ENCODE measurements at places on chromosomes 3 and 15.

DNA sequence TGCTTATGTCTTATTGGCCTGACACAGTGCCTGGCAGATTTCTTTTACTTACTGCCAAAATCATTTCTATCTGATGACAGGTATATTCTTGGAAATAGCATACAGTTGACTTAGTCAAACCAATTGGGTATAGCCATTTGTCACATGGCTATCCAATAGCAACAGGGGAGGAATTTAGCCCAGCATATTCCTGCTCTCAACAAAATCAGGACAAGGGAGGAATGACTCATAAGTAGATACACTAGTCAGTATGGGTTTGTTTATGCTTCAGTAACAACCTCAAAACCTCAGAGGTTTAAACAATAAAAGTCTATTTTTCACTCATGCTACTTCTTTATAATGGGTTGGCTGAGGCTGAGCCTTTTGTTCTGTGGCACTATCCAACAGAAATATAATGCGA is 38.0 kb upstream of the VILL start:
- no peak for ATAC-seq

GRCh38 chr15:99909592-99910295 is 176.5 kb upstream of the LYSMD4 start:
- no peak for ATAC-seq

DNA sequence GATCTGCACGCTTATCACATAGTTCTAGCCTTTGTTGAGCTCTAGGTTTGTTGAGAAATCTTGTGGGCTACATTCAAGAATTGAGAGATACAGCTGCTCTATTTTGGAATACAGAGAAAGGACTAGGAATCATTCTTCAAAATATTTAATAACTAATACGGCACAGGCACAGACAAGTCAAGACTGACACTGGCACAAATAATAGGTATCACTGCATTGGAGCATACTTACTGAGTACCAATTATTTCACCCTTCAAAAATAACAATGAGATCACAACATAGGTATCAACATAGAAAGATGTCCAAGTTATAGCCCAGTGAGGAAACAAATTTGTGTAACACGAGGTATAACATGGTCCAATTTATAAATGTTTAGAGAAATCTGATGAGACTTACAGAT is 133.7 kb upstream of the TSC22D2 start:
- ATAC-seq: no peak

DNA sequence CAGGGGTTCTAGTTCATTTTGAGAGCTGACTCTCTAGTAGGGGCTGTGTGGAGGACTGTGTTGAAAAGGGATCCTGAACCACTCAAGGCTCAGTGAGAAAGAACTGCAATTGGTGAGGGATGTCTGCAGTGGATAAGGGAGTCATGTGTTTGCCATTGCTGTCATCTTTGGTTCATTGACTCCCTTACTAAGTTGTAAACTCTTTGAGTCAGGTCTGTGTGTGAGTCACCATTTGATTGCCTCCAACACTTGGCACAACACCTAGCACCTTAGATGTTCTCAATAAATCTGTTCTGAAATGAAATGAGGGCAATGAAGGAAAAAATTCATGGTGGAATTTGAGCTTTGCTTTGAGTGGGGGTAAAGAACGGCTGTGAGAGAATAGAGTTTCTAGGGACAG is 51.7 kb downstream of the PLS1 start:
- no peak for ATAC-seq

- ATAC-seq: no peak
Observed at GRCh38 chr15:66862111-66862939, 160.3 kb downstream of the SMAD6 start.

DNA sequence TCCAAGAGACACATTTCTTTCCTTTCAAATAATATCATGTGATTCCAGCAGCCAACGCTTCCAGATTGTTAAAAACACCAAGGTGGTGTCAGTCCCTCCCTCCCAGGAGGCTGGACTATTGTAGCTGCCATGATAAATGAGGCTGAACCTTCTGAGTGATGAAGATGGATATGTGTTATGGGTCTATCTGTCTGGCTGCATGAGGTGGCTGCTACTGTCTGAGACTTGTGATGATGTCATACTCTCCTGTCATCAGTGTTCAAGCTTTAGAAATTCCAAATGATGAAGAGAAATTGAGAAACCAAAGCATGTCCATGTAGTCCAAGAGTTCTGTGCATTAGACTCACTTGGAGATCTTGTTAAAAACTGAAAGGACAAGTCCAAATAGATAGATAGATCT is 683.0 kb downstream of the NTRK3 start:
- no peak for ATAC-seq

DNA sequence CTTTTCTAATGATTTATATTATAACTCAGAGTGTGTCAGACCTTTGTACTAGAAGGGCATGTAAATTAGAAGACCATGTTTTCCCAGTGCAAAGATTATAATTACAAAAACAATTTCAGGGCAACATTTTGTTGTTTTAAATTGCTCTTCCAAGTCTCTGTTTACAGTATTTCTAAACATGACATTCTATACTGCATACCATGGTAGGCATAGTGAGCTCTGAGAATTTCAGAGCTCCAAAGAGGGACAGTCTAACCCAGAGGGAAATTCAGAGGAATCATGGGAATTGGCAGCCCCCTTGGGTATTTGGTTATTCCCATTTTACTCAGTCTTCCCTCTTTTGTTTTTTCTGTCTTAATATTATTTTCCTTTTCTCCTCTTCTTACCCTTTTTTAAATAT is 361.5 kb upstream of the SEMA6D start:
- no peak for ATAC-seq

GRCh38 chr3:165903885-165904630 is 66.8 kb upstream of the BCHE start:
- ATAC-seq: no peak

GRCh38 chr3:188188911-188189310 is 35.0 kb downstream of the LPP start:
- no peak for ATAC-seq

- no peak for ATAC-seq
Observed at GRCh38 chr15:60372756-60373155, 25.0 kb downstream of the ANXA2 start.

DNA sequence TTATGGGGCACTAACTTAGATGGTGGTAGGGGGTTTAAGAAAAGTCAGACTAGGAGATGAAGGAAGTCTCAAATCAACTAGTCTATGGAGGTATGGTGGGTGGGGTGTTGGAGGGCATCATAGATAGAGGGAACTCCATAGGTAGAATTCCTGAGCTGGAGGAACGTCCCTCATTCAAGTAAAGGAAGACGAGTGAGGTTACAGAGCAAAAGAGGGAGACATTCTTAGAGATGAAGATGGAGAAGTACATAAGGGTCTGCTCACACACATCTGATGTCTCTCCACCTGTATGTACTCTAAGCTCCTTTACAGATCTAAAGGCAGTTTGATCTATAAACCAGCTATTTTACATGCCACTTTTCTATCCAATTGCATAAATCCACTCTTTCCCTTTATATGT is 1.4 kb downstream of the PLSCR1 start:
- ATAC-seq: no peak

GRCh38 chr3:127173516-127174166 is 19.3 kb upstream of the PRR23E start:
- no peak for ATAC-seq

GRCh38 chr3:53202331-53203015 is 41.5 kb downstream of the PRKCD start:
- ATAC-seq: no peak

- ATAC-seq: no peak
Observed at GRCh38 chr15:38868326-38869114, 303.9 kb upstream of the RASGRP1 start.

DNA sequence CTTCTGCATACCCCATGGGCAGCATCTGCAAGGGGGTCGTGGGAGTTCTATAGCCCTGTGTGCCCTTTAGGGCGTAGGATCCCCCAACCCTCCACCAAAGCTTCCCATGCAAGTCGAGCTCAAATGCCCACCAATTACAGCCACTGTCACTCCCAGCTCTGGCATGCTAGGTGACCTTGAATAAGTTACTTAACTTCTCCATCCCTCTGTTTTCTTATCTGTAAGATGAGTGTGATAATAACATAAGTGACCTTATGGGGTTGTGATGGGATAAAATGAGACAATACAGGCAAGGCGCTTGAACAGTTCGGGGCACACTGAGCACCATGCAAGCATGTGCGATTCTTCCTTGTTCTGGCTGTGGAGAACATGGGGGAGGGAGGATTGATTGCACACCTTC is 74.8 kb upstream of the POMGNT2 start:
- ATAC-seq: no peak

GRCh38 chr3:23767546-23767945 is 38.2 kb upstream of the UBE2E1 start:
- ATAC-seq: no peak

- no peak for ATAC-seq
Observed at GRCh38 chr3:126781406-126781805, 77.4 kb downstream of the CHCHD6 start.

DNA sequence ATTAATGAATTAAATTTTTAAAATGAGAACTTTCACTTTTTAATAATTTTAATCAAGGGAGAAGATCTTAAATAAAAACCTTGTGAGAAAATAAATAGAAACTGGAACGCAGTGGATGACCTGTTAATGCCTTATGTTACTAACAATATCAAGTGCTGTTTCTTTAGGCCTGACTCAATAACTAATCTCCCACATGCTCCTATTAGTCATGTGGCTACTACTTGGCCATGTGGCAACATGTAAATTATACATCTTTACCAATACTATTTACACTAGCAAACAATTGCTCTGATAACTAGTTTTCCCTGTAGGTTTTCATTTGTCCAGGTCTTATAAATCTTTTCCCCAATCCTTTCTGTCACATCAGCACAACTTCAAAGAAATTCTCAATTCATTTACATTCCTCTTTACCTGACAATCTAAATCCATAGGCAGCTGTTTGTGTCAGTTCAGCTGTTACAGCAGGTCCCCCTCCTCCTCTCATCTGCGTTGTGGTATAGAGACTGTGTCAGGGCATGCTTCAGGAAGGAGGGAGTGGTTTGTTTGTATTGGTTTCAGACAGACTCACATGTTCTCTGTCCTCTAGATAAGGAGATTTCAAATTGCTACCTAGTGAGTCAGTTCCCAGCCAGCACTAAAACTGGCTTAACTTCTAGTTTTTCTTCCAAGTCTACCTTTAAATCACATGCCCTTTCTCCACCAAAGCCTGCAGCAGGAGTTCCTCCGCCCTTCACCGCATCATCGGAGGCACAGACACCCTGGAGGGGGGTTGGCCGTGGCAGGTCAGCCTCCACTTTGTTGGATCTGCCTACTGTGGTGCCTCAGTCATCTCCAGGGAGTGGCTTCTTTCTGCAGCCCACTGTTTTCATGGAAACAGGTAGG is 11.3 kb upstream of the C3orf52 start:
- no peak for ATAC-seq

- ATAC-seq: no peak
Observed at GRCh38 chr3:69110941-69111546, 11.4 kb downstream of the LMOD3 start.

DNA sequence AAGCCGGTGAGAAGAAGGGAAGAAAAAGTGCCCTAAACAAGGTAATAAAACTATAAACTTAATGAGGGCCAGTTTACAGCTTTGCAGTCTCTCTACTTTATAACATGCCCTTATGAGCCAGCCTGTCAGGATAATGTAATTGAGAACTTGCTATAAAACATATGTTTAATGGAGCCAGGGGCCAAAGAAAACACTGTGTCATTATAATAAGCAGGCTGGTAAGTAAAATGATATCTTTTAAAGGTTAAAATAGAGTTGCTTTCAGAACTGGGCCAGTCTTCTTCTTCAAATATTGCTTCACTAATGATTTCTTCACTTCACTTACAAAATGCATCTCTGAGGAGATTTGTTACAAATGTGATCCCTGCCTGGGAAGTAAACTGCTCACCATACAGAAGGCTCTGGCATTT is 192.5 kb downstream of the SHOX2 start:
- no peak for ATAC-seq

- peak; percentile 57 for ATAC-seq
Observed at GRCh38 chr15:39486621-39487457, 94.0 kb upstream of the THBS1 start.

GRCh38 chr3:38281895-38282686 is at the start of gene SLC22A14:
SLC22A14 (plus strand) TSS chr3:38282294; CDS start chr3:38306027, 23,733 bp downstream.
- ATAC-seq: no peak

DNA sequence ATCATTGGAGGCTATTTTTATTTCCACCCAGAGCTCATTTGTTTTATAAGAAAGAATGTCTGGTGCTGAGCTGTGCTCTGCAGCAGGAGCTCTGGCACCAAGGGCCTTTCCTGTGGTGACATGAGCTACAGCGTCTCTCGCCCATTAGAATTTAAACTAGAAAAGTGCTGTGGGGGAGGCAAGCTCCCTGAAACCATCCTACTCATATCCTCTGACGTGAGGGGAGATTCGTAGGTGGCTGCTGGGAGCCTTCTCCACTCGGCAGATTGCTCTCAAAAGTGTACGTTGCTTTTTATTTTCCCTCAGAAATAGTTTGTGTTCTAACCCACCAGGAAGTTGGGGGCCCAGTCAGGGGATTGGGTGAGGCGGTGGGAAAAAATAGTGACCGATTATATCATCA is 76.3 kb upstream of the ARHGEF3 start:
- peak; percentile 27 for ATAC-seq

- no peak for ATAC-seq
Observed at GRCh38 chr3:114565216-114565615, 271.4 kb downstream of the TIGIT start.

GRCh38 chr3:171366043-171366442 is 94.2 kb downstream of the TNIK start:
- no peak for ATAC-seq

DNA sequence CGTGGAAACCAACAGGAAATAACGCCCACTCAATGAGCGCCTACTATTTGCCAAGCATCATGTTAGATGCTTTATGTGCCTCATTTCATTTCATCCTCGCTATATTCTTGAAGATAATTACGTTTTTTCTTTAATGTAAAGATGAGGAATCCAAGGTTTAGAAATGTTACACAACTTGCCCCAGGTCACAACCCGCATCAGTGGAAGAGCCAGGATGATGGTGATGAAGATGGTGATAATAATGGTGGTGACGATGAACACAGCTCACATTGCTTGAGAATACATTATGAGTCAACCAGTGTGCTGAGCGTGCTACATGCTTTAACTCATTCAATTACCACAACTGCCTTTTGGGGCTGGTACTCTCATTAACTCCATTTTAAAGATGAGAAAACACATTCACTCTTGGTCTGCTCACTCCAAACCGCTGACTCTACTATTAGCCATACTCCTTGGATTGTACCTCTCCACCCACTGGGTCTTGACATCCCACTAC is 21.5 kb upstream of the MYO1E start:
- ATAC-seq: no peak

GRCh38 chr3:146124126-146124801 is 36.7 kb downstream of the PLOD2 start:
- ATAC-seq: no peak

- no peak for ATAC-seq
Observed at GRCh38 chr15:36758800-36759199, 179.4 kb downstream of the CDIN1 start.

DNA sequence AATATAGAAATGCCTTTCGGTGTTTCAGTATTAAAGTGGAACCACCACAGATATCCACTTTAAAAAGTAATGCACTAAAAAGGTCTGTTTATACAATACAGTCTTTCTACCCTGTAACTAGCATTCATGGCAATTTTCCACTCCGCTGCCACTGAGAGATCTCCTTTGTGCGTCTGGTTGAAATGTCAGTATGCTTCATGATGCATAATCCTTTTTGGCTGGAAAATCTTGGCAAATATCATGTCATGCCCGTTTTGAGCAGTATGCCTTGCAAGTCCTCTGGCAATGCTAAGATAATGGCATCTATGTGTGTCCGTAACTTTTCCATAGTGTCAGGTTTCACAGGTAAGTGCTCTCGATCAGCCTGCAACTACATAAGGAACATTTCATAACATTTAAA is 30.8 kb upstream of the ARF4 start:
- ATAC-seq: no peak

GRCh38 chr15:95972041-95972553 is 358.4 kb upstream of the NR2F2 start:
- no peak for ATAC-seq

Data from stimulated activated memory B cell treated with anti-CD40 and anti-IgM and Interleukin-4, amounts not matched to agents 10 μg/mL and 1 μg/mL and 100 μg/mL, for 72 hours (primary cell).